Stimulated activated naive CD4-positive, alpha-beta T cell treated with Interleukin-2 at 50 U/mL for 16 hours (primary cell): ENCODE measurements at places on chromosomes 4 and X.

DNA sequence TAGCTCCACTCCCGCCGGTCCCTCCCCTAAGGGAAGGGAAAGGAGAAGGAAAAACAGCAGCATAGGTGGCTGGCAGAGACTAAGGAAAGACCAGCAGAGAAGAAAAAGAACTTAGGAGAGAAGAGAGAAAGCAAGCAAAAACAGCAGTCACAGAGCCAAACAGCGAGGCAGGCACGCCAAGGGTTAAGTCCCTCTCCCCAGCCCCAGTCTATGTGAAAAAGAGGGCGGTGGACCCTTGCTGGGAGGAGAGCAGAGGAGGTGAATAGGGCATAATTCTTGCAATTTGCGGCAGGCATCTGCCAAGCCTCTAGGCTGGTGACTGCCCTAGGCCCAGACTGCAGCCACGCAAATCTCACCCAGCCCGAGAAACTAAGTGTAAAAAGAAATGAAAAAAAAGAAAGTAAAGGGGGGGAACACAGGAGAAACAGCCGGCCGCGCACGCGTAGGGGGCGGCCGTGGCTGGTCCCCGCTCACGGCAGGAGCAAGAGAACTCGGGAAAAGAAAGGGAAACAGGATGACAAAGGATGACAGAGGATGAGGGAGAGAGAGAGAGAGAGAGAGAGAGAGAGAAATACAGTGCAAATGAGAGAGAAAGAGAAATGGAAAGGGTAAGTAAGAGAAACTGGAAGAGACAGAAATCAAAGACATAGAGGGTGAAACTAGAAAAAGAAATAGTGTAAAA lies 48.6 kb downstream of the MAGEA9 start:
- peak; percentile 9 for DNase-seq

- no peak for DNase-seq
These were observed 77.2 kb upstream of the ADRA2C start for GRCh38 chr4:3689006-3689405.

GRCh38 chr4:142222127-142222526 lies 585.7 kb downstream of the IL15 start:
- no peak for DNase-seq

DNA sequence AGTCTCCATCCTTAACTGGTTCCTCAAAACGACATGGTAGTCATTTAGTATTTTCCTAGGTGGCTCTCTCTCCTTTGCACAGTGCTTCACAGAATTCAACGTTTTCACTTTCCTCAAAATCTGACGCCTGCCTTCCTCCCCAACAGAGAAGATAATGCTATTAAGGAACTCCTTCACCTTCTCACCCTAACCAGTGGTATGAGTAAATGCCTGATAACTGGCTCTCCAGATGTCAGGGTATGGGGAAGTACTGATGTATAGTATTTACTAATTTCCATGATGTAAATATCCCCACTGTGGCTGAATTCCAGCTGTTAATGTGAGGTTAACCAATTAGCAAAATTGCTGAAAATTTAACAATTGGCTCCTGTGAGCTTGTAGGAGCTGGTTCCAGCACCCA lies 28.8 kb upstream of the NSUN7 start:
- no peak for DNase-seq

DNA sequence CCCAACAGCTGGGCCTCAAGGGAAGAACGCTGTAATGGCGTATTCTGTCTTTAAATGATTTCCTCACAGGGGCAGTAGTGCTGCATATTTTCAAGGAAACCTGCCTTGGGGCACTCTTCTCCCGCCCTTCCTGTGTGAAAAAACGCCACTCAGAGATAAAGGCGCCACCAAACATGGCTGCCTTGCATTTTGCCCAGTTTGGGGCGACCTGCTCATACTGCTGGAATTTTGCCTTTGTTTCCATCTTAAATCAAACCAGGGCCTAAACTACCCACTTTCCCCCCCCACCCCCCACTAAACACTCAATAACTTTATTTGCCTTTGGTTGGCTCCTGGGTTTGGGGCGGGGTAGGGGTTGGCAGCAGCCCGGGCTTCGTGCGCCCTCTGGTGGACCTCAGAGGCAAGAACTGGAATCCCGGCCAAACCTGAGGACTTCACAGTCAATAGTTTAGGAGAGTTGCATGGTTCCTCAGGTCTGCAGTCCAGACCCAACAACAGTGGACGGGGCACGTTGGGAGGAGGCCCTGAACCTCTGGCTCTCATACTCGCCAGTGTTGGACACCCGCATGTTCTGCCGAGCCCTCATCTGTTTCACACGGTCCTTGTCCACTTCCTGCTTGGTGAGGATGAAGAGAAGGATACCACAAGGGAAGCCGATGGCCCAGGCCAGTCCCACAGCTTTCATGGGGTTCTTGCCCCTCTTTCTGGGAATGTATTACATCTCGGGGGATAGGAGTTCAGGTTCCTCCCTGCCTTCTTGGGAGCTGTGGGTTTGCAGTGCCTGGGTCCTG lies 220.1 kb upstream of the STK26 start:
- peak; percentile 5 for DNase-seq

DNA sequence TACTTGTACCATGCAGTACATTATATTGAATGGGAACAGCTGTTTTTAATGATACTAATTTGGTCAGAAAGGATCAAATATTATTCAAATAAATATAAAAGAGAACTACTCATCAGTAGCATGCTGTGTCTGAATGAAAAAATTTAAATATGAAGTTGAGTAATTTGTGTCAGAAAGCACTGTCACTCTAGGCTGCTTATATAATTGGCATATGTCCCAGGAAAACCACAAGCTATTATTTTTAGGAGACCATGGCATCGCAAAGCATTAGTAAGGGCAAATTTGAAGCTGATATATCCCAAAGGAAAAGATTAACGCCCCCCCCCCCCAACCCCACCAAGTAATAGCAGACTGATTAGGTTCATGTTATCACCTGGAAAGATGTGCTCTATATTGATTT lies 388.5 kb upstream of the SPANXN4 start:
- DNase-seq, result no peak

- no peak for DNase-seq
These were observed 47.0 kb upstream of the ARSJ start for GRCh38 chr4:114026447-114026846.

GRCh38 chr4:147355032-147355656 lies 125.8 kb upstream of the EDNRA start:
- DNase-seq, result no peak

GRCh38 chr4:55017406-55017805 lies 108.0 kb downstream of the KDR start:
- no peak for DNase-seq

GRCh38 chr4:27629532-27630225 lies 769.0 kb downstream of the STIM2 start:
- DNase-seq, result no peak

- DNase-seq, result no peak
These were observed 46.1 kb upstream of the FAM9C start for GRCh38 chrX:13090339-13091110.

DNA sequence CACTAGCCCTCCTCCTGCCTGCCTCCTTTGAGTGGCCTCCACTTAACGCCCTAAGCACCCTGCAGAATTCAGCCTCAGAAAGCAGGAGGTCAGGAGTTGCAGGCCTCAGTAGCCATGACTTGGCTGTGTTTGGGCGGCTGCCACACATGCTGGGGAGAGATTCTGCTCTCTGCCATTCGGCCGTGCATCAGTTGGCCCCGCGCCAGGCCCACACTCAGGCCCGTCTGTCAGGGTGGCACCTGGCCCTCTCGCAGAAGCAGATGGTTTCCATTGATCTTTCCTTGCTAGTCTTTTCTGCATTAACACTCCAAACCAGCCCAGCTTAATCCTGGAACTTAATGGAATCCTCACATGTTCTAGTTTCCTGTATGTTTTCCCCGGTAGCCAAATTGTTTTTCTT lies 30.7 kb upstream of the ATP6AP2 start:
- DNase-seq, result no peak
